ENCODE measurements at places on chromosomes 3 and 15.

GRCh38 chr3:88141458-88142083 lies 8.2 kb upstream of the C3orf38 start:
- peak; percentile 93 for DNase-seq

DNA sequence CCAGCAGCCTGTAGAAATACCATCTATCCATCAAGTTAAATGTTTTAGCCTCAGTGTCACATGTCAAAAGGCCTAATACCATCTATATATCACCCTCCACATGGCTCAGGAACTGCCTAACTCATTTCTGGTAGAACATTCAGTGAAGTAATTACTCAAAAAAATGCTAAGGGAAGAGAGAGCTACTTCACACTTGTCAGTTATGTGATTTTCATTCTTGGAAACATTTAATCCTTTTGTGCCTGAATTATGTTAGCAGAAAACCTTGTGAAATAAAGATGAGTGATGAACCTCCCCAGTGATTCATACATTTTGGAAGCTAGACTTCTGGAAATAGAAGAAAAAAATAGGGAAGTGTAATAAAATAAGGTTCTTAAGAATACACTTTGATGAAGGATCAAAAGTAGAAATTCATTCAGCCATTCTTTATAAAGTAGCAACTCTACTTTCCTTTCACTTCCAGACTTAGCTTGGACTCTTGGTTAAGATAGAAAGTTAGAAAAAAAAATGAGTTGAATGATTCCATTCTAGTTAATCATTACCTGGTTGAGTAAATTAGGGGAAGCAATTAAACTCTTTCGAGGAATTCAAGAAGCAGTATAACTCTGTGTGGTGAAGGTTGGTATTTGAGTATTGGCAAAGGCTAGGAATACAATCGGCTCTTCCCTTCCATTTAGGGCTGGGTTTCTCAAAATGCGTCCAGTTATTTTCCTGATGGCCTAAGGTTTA lies 3.6 kb downstream of the OTOL1 start:
- peak; percentile 40 for DNase-seq

GRCh38 chr15:62413786-62414185 lies 248.7 kb upstream of the C2CD4B start:
- no peak for DNase-seq

DNA sequence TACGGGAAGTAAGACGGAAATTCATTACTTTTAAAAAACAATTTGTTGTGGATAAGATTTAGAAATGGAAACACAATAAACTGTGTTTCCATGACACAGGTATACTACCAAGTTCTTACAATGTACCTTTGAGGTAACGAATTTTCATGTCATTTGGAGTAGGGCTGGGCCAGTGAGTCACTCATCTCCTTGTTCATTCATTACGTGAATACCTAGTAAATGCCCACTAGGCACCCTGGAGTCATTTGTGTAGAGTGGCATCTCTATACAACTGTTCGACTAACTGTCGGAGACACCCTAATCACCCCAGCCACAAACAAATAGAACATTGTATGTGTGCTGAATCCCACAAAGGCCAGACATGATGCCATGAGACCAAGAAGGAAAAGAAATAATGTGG lies 94.8 kb downstream of the IGF1R start:
- no peak for DNase-seq

- DNase-seq, result no peak
These were observed 103.0 kb downstream of the LARS2 start for GRCh38 chr3:45491344-45491743.

GRCh38 chr15:77022646-77023575 lies 28.0 kb downstream of the PSTPIP1 start:
- no peak for DNase-seq

GRCh38 chr15:85407421-85408269 lies 27.2 kb downstream of the AKAP13 start:
- DNase-seq, result peak; percentile 70

- no peak for DNase-seq
These were observed 107.2 kb upstream of the GBE1 start for GRCh38 chr3:81868597-81868996.

- DNase-seq, result no peak
These were observed 26.3 kb downstream of the ITGA11 start for GRCh38 chr15:68405378-68406250.

DNA sequence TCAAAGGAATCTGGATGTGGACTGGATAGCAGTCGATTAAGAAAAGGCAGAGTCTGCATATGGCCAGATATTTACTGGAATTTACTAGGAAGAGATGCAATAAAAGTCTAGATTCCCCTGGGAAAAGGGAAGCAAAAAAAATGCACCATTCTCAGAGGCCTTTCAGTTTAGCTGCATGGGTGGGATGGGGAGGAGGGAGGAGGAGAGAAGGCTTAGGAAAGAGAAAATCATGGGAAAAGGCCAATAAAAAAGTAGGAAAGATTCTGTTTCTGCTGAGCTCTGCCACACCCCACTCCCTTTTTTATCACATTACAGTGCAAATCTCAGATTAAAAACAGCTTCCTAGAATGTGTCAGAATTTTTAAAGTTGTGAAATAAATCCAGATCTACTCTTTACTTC lies 103.6 kb downstream of the ADAMTS9 start:
- DNase-seq, result peak; percentile 50

DNA sequence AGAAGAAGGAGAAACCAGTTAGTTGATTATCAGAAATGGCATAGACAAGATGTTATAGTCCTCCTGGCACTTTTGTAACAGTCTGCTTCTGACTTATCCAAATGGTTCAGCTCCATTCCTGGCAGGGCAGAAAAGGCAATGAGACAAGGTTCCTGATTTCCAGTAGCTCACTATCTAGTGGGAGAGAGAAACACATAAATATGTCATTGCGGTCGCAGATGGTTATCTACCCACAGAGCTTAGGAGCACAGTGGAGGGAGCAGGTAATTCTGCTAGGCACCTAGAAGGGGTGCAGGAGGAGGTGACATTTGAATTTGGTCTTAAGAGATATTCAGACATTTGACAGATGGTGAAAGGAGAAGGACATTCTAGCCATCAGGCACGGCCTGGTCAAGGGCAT lies 78.1 kb downstream of the TAMM41 start:
- DNase-seq, result no peak

GRCh38 chr3:97235179-97235578 lies 420.8 kb downstream of the EPHA6 start:
- DNase-seq, result no peak

DNA sequence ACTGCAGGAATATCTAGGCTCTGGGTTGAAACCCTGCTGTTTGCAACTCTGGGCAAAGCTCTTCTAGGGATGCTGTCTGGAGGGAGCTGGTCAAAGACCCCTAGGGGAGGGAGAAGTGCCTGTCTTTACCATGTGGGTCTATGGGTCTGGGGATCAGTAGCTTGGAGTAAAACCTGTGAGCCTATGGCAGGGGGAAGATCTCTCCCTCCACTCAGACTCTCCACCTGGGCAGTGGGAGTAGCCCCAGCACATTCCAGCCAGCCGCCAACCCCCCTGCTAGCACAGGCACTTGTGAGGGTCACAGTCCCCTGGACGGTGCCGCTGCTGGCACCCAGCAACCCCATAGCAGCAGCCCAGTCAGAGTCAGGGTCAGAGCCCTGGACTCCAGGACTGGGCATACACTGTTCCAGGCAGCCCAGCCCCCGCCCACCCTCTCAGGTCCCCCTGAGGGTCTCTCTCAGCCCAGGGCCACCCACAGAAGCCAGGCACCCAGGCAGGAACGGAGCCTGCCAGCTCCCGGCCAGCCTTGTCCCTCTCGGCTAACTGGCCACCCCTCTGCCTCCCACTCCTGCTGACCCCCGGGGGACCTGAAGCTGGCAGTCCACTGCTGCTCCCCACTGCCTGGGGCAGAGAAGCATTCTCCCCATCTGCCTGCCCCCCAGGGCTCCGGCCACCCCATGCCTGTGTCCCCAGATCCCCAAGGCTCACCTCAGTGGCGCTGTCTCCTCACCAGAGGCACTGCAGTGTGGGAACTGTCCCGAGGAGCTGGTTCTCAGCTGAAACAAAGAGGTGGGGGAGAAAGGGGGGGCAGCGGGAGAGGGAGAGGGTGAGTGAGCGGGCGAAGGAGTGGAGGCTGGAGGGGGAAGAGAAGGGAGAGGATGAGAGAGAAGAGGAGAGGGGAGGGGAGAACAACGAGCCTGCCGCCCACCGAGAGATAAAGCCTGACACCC lies 10.8 kb downstream of the GLYCTK start:
- DNase-seq, result no peak

- DNase-seq, result no peak
These were observed 16.5 kb downstream of the TRPM7 start for GRCh38 chr15:50670115-50670514.

DNA sequence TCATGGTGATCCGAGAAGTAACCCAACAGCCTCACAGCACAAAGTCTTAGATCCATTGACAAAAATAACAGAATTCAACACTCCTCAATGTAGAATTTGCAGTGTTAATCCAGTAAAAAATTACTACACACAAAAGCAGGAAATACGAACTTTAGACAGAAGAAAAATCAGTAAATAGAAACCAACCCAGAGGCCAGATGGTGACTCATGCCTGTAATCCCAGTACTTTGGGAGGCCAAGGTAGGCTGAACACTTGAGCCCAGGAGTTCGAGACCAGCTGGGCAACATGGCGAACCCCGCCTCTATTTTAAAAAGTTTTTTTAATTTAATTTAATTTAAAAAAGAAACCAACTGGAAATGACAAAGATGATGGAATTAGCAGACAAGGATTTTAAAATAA lies 36.1 kb downstream of the SELENOT start:
- no peak for DNase-seq

- no peak for DNase-seq
These were observed 82.0 kb upstream of the WNT5A start for GRCh38 chr3:55569033-55569599.

DNA sequence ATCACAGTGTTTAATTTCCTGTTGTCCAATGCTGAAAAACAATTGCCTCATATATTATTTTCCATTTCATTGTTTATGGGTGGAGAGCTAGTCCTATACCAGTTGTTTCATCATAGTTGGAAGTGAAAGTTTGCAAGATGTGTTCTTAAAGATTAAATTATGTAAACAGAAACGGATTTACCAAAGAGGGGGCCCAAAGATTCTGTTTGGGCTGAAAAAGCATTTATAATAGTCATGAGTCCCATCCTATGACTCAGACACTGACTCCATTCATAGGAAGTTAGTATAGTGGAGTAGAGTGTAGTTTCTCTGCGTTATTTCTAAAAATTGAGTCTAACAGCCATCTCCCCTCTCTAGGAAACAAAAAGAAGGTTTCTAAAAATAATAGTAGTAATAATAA lies 24.3 kb downstream of the NFKBIZ start:
- peak; percentile 34 for DNase-seq

DNA sequence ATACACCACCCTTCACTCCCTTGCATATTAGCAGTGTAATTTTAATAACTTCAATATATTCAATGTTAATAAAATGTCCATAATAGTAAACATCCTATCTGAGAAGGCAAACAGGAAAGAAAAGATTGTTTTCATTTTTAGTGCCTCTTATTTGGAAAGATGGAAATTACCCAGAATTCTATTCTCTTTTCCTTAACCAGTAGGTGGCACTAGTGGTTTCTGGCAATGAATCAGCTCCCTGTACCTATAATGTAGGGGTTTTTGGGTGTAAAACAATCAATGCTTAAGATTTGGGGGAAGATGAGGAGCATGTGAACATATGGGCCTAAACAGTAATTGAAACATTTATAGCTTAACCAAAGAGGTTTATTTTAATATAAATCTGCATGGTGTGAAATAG lies 5.7 kb upstream of the SEMA6D start:
- DNase-seq, result peak; percentile 34

DNA sequence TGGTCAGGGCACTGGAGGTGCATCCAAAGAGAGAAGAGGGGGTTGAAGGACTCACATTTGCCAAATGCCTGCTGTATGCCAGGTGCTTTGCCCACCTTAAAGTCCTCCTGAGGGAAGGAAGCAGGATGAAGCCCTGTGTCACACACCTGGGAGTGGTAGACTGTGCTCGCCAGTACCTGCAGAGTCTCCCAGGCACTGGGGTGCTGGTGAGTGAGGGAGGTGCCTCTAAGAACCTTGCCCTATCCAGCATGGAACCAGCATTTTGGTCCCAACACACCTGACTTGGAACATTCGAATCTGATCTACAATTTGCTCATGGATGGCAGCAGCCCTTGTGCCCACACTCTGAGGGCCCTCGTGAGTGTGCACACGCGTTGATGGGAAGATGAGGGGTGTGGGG lies 76.7 kb downstream of the SEC22A start:
- no peak for DNase-seq

GRCh38 chr3:164465172-164465571 lies 613.1 kb downstream of the SI start:
- peak; percentile 69 for DNase-seq

DNA sequence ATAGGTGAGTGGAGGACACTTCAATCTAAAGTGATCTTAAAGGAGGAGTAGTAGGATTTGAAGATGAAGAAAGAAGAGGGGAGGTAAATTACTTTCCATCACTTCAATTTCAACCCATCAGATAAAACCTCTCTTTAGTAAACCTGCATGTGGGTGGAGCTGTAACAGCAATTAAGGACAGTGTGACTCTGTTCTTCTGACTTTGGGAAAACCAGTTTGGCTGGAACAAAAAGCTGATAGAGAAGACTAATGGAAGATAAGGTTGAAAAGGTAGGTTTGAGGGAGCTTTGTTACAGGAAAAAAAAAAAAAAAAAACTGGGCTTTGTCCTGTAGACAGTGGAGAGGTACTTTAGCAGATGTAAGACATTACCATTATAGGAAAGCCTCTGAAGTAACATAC lies 4.5 kb upstream of the GSK3B start:
- no peak for DNase-seq

- DNase-seq, result no peak
These were observed 440.1 kb downstream of the ZNF385D start for GRCh38 chr3:21310891-21311290.

- no peak for DNase-seq
These were observed 913.9 kb upstream of the NR2F2 start for GRCh38 chr15:95416576-95416975.

DNA sequence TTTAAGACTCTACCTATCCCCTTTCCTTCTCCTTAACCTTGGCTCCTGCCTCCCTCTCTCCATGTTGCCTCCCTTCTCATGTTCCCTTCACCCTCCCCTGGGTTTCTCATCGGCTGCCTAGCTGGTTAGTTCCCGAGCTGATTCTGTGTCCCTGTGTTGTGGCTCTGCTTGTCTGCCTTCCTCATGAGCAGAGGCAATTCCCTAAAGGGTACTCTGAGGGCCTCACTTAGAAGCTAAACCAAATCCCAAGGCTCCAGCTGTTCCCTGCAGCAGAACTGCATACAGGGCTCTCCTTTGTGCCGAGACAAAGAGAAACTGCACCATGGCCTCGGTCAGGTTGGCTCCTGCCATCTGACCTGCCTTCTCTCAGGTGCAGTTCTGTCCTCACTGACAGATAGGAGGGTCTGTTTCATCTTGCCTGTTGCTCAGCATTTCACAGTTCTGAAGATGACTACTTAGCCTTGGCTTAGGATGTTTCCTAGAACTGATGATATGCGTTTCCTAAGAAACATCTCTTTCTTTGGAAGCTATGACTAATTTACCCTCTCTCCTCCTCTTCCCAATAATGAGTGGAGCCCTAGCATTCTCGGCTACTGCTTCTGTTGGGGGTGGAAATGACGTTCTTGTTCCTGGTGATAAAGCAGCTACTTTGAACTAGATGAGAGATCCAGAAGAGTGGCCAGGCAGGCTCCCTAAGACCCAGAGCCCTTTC lies 27.1 kb downstream of the DUOX1 start:
- DNase-seq, result peak; percentile 67
